Stimulated activated CD8-positive, alpha-beta memory T cell treated with anti-CD3 and anti-CD28 coated beads, Interleukin-2, amount 100 ng/mL, for 1 hour (primary cell): ENCODE measurements at places on chromosomes 16 and 17.

DNA sequence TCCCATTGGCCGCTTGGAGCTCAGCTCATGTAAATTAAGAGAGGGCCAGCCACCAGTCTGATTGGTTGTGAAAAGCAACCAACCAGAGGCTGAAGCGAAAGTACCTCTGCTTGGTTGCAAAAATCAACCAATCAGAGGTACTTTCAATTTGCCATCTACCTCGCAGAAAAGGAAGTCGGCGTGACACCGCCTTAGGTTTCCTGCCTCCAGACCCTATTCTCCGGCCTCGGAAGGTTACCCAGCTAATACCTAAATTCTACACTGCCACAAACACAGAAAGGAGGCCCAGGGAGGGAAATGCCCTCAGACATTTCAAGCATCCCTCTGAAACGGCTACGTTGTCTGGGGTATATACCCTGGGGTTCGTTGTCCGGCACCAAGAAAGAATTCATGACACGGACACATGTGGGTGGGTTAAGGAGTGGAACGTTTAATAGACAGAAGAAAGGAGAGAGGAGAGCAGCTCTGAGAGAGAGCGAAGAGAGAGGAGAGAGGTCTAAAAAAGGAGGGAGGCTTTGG, 481.3 kb downstream of the TMEM114 start:
- DNase-seq, result no peak

DNA sequence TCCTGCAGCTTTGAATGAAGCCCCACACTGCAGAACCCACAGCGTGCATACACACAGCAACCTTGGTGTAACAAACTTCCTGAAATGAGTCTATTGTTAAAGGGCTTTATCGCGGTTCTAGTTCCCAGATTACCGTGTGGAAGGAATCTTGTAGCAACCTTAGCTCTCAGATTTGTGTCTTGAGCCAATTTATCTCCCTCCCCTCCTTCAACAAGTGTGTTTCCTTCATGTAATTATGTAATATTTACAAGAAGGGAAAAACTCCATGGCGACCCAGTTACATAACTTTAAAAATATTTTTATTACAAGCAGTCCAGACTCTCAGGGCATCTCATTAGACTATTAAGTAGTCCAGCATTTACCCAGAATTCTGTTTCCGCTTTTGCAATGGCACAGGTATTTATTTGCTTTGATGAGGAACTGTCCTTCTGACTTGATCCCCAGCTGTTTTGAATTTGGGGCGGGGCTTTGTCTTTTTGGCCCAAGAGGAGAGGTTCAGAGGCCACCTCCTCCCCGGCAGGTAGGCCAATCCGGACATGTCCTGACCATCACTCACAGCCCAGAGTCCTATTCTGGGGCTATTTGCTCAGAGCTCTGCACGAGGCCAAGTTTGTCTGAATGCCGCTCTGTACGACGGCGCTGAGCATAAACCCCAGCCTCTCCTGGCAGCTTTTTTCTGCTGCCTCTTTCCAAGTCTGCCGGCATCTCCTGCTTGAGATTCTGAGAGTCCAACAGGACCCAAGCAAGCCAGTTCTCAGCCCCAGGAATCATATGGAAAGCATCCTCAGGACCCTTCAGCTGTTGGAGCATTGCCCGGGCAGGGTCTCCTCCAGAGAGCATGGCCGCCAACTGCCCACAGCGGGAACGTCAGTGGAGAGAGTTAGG, 35.6 kb downstream of the CLEC16A start:
- no peak for DNase-seq

- DNase-seq, result no peak
Observed at GRCh38 chr17:35432176-35433074, at the start of gene SLFN12. Gene SLFN12, minus strand, starts transcription at chr17:35432500. Its CDS starts 9,472 bp downstream, at chr17:35423028.

- no peak for DNase-seq
Observed at GRCh38 chr16:20906341-20907255, 6.0 kb downstream of the LYRM1 start.

DNA sequence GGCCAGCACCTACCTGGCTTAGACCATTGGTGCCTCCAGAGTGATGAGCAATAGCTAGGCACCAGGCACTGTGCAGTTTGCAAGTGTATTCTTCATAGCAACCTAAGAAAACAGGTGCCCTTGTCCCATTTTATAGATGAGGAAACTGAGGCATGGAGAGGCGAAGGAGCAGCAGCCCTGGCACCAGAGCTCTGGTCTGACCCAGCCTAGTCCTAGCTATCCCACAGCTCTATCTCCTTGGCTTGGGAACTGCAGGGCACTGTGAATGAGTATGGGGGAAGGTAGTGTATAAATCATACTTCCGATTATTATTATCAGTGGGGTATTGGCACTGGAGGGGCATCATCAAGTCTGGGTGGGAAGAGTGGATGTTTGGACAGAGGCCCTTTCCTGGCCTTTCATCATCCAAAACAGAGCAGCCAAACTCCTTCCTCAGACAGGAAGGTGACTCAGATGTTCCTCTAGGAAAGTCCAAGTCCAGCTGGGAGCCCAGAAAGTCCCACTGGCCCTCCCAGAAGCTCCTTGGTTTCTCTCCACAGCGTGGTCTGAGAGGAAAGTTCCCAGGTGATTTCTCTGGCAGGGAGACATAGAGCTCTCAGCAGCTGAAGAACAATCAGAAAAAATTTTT, 32.0 kb upstream of the PLLP start:
- DNase-seq, result no peak

- no peak for DNase-seq
Observed at GRCh38 chr17:29742210-29742513, 119.5 kb upstream of the CORO6 start.

- no peak for DNase-seq
Observed at GRCh38 chr17:78993981-78994671, 14.4 kb upstream of the LGALS3BP start.

- no peak for DNase-seq
Observed at GRCh38 chr17:79574108-79574507, 36.7 kb downstream of the RBFOX3 start.

DNA sequence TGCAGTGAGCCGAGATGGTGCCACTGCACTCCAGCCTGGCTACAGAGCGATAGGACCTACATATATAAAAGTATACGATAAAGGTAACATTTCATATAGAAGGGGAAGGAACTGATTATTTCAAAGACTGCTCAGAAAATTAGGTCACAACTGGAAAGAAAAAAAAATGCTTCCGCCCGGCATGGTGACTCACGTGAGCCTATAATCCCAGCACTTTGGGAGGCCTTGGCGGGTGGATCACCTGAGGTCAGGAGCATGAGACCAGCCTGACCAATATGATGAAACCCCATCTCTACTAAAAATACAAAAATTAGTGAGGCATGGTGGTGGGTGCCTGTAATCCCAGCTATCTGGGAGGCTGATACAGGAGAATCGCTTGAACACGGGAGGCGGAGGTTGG, 7.8 kb downstream of the TEX14 start:
- no peak for DNase-seq

DNA sequence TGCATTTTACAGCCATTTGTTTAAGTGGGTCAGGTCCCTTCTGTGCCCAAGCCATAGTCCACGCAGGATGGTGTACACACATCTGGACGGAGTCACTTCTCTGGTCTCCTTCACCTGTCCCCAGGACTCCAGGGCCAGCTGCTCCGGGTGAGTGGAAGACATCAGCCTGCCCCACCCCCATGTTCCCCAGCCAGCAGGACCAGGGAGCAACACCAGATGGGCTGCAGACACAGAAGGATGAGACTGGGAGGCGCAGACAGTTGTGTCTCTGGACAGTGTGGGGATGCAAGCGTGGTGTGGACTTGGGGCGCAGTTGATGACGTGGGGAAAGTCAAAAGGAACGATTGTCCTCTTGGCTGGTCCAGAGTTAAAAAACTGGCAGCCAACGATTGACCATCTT, 24.6 kb upstream of the WFDC1 start:
- no peak for DNase-seq

GRCh38 chr16:50198802-50199403, 45.8 kb downstream of the TENT4B start:
- DNase-seq, result no peak

DNA sequence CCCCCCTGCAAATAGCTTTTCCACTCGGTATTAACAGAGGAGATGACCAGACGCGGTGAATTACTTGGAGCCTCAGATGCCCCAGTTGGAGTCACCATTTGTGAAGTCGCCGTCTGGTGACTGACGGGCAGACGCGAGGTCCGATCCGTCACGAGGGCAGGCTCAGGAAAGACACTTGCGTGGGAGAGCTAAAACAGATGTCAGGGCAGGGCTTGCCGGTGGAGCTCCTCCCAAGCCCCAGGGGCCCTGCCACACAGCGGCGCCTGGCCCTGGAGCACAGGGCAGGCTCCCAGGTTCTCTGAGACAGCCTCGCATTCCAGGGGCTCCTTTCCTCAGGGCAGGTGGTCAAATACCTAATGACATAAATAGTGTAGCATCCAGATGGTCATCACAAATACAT, 348.3 kb downstream of the C16orf95 start:
- no peak for DNase-seq

GRCh38 chr16:29876594-29877249, 13.7 kb upstream of the CDIPT start:
- DNase-seq, result no peak

DNA sequence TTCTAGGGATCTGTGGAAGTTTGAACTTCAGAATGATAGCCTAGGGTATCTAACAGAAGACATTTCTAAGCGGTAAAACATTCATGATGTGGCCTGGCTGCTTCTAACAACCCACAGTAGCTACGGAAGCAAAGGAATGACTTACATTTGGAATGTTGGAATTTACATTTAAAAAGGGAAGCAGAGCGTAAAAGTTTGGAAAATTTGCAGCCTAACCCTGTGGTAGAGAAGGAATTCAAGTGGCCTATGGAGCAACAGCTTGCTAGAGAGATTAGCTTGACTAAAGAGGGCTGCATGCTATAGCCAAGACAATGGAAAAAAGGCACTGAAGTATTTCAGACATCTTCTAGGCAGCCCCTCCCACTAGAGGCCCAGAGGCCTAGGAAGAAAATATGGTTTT, 50.1 kb downstream of the HNF1B start:
- DNase-seq, result no peak

- DNase-seq, result peak; percentile 21
Observed at GRCh38 chr16:52191531-52192134, 355.3 kb downstream of the TOX3 start.
